ENCODE measurements at places on chromosomes 13 and 19. TPM values are rescaled to one million over a fixed set of nuclear protein-coding genes. Genes with fewer than 3 reads are reported as not detected.

AMH gene
- 0.66 TPM for total RNA-seq

NALCN gene
- 0.66 TPM for total RNA-seq

APOC4 gene
- not detected for total RNA-seq

ZNF547 gene
- 3.2 TPM for total RNA-seq

NUP58 gene
- total RNA-seq: 74.4 TPM

VSTM2B gene
- not detected for total RNA-seq

CYP2A7 gene
- not detected for total RNA-seq

MADCAM1 gene
- not detected for total RNA-seq

ZNF563 gene
- 3.0 TPM for total RNA-seq

FLT1 gene
- total RNA-seq: 6.2 TPM

ZNF723 gene
- total RNA-seq: not detected

All from uterine smooth muscle cell (primary cell).